ENCODE measurements at places on chromosomes 5 and 9. TPM values are rescaled to one million over a fixed set of nuclear protein-coding genes. Genes with fewer than 3 reads are reported as not detected.

- no peak for DNase-seq
Observed at GRCh38 chr9:38213631-38214299, 144.7 kb upstream of the SHB start.

GRCh38 chr9:4334410-4334813, 34.5 kb upstream of the GLIS3 start:
- peak; percentile 27 for DNase-seq

Gene KIF12
- total RNA-seq = 0.31 TPM

Gene PITX1
- total RNA-seq = 93.7 TPM
